ENCODE measurements at places on chromosomes 6 and 20. TPM values are rescaled to one million over a fixed set of nuclear protein-coding genes. Genes with fewer than 3 reads are reported as not detected.

GRCh38 chr6:44311304-44311703 is 1.8 kb downstream of the AARS2 start:
- H3K27ac ChIP-seq = no peak overlapping the region
- H3K27me3 ChIP-seq = no peaks in the 10 kb centered on the region
- peaks cover 17% of the 10 kb centered on the region for H3K4me1 ChIP-seq
- DNase-seq = no peak

GRCh38 chr20:16624106-16624505 is 50.9 kb upstream of the KIF16B start:
- no peaks in the 10 kb centered on the region for H3K27me3 ChIP-seq
- no peak overlapping the region for H3K4me3 ChIP-seq
- no peaks in the 10 kb centered on the region for H3K4me1 ChIP-seq
- no peak overlapping the region for H3K27ac ChIP-seq
- H3K36me3 ChIP-seq = no peaks in the 10 kb centered on the region

Gene TBC1D22B
- 6.4 TPM for total RNA-seq

Gene WFDC10B
- not detected for total RNA-seq

DNA sequence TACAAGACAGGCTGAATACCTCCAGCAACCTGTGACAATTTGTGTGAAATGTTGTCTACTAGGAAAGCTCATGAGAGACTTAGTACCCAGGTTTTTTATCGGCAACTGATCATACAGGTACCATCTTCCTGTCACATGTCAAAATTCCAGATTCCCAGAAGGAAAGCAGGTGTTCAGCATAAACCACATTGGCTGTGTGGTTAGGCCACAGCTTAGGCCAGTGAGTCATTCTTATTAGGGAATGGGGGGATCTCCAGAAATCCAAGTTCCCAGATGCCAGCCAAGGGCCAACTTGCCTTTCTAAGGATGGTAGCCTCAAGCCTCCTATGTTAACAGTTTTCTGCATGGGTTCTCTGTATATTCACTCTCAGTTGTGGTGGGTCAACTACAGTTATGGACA is 65.9 kb downstream of the FAM184A start:
- H3K27me3 ChIP-seq = no peaks in the 10 kb centered on the region
- H3K4me1 ChIP-seq = no peaks in the 10 kb centered on the region
- no peak overlapping the region for H3K27ac ChIP-seq
- H3K4me3 ChIP-seq = no peak overlapping the region

GRCh38 chr6:34005901-34006531 is 139.9 kb downstream of the GRM4 start:
- H3K27ac ChIP-seq = no peak overlapping the region
- no peaks in the 10 kb centered on the region for H3K36me3 ChIP-seq
- H3K4me1 ChIP-seq = no peaks in the 10 kb centered on the region
- H3K27me3 ChIP-seq = no peaks in the 10 kb centered on the region
- no peak overlapping the region for H3K4me3 ChIP-seq

- no peak overlapping the region for H3K27ac ChIP-seq
- DNase-seq = no peak
- H3K36me3 ChIP-seq = no peaks in the 10 kb centered on the region
- H3K4me3 ChIP-seq = no peak overlapping the region
- H3K27me3 ChIP-seq = no peaks in the 10 kb centered on the region
These were observed 8.5 kb downstream of the TFEB start for GRCh38 chr6:41726876-41727275.

- DNase-seq = peak; percentile 71
- peaks cover 54% of the 10 kb centered on the region for H3K4me1 ChIP-seq
- no peaks in the 10 kb centered on the region for H3K36me3 ChIP-seq
- no peaks in the 10 kb centered on the region for H3K27me3 ChIP-seq
These were observed 83.5 kb downstream of the ZMYND8 start for GRCh38 chr20:47272893-47273590.

- no peaks in the 10 kb centered on the region for H3K27me3 ChIP-seq
- H3K27ac ChIP-seq = no peak overlapping the region
- DNase-seq = no peak
- no peaks in the 10 kb centered on the region for H3K4me1 ChIP-seq
- no peaks in the 10 kb centered on the region for H3K36me3 ChIP-seq
- H3K4me3 ChIP-seq = no peak overlapping the region
These were observed 22.3 kb upstream of the ANKEF1 start for GRCh38 chr20:10012464-10012863.

Gene TCF15
- 0.36 TPM for total RNA-seq

DNA sequence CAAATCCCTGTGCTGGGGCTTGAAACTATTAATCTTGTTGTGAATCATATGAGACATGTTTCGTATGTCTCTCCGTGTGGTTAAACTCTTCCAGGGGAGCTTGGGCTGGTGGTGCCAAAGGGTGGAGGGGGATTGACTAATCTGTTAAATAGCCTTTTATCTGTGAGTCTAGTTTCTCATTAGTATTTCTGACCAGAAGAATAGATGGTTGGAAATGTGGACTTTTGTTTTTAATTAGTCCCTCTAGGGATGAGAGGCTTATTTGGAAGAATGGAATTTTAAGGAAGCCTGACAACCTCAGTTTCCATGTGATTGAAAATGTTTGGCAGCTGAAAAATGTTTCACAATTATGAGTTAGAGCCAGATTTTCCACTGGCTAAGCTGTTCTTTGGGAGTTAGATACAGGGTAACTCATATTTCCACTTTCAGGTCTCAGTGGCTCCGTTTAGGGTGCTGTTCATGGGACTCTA is 117.3 kb downstream of the BCKDHB start:
- H3K4me3 ChIP-seq = no peak overlapping the region
- H3K36me3 ChIP-seq = no peaks in the 10 kb centered on the region
- peaks cover 10% of the 10 kb centered on the region for H3K4me1 ChIP-seq
- no peaks in the 10 kb centered on the region for H3K27me3 ChIP-seq
- no peak overlapping the region for H3K27ac ChIP-seq
- DNase-seq = no peak

- no peak overlapping the region for H3K27ac ChIP-seq
- H3K36me3 ChIP-seq = no peaks in the 10 kb centered on the region
These were observed 64.8 kb downstream of the CARMIL1 start for GRCh38 chr6:25343984-25344383.

Gene RFX6
- not detected for total RNA-seq

GRCh38 chr6:34130862-34131261 is 15.0 kb downstream of the GRM4 start:
- no peak overlapping the region for H3K27ac ChIP-seq
- H3K36me3 ChIP-seq = no peaks in the 10 kb centered on the region
- peaks cover 9% of the 10 kb centered on the region for H3K27me3 ChIP-seq
- H3K4me3 ChIP-seq = no peak overlapping the region
- no peak for DNase-seq

Gene CYP24A1
- total RNA-seq = not detected

GRCh38 chr20:57369596-57369995 is 18.5 kb downstream of the RAE1 start:
- no peak overlapping the region for H3K4me3 ChIP-seq
- H3K27ac ChIP-seq = no peak overlapping the region
- no peak for DNase-seq
- H3K36me3 ChIP-seq = peaks cover 51% of the 10 kb centered on the region
- no peaks in the 10 kb centered on the region for H3K4me1 ChIP-seq
- H3K27me3 ChIP-seq = no peaks in the 10 kb centered on the region

DNA sequence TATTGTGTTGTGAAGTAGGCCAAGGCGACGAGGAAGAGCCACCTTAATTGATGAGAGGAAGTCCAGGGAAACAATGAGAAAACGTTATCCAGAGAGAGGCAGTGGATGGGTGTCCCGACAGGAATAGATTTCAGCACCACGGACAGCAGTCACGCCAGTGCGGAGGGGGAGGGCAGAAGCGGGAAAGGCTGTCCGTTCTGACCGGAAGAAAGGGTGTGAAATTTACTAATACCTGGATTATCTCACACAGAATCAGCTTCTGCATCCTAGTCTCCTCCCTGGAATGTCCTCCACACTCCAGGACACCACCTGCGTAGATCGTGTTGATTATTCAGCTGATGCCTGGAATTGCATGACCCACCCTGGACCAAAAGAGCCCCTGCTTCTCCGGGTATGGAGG is 7.4 kb upstream of the BPIFA3 start:
- no peaks in the 10 kb centered on the region for H3K36me3 ChIP-seq
- H3K4me3 ChIP-seq = no peak overlapping the region
- DNase-seq = no peak
- H3K27me3 ChIP-seq = no peaks in the 10 kb centered on the region
- no peaks in the 10 kb centered on the region for H3K4me1 ChIP-seq

- H3K4me1 ChIP-seq = no peaks in the 10 kb centered on the region
- peak overlapping the region; percentile 11 for H3K27ac ChIP-seq
- H3K27me3 ChIP-seq = no peaks in the 10 kb centered on the region
- no peak for DNase-seq
- no peak overlapping the region for H3K4me3 ChIP-seq
These were observed 61.5 kb downstream of the KCNS1 start for GRCh38 chr20:45039475-45039820.

Gene ERVFRD-1
- total RNA-seq = 0.36 TPM

Gene MSH5
- total RNA-seq = 6.4 TPM

- no peaks in the 10 kb centered on the region for H3K27me3 ChIP-seq
- H3K27ac ChIP-seq = no peak overlapping the region
- no peaks in the 10 kb centered on the region for H3K36me3 ChIP-seq
- no peak overlapping the region for H3K4me3 ChIP-seq
- H3K4me1 ChIP-seq = no peaks in the 10 kb centered on the region
These were observed 432.6 kb downstream of the MMUT start for GRCh38 chr6:49030251-49031020.

Gene OOEP
- not detected for total RNA-seq

DNA sequence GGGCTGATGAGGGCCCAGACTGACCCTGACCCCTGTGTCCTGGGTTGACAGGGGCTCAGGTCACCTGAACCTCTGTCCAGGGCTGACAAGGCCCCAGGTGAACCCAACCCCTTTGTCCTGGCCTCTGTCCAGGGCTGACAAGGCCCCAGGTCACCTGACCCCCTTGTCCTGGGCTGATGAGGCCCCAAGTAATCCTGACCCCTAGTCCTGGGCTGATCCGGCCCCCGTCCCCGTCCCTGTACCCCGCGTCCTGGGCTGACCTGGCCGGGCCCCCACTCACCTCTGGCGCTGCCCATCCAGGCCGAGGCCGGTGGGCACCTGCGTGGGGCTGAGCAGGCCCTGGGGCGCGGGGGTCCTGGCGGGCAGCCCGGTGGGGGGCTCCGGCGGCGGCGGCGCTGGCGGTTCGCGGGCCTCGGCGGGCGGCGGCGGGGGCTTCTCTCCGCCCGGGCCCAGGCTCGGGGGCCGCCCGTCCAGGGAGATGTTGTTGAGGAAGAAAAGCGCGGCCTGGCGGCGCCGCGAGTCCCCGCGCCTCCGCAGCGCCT is 379 bp downstream of the CABLES2 start:
- H3K27me3 ChIP-seq = no peaks in the 10 kb centered on the region
- H3K4me1 ChIP-seq = no peaks in the 10 kb centered on the region
- H3K27ac ChIP-seq = peak overlapping the region; percentile 38
- H3K4me3 ChIP-seq = peak overlapping the region; percentile 68

Gene INSM1
- not detected for total RNA-seq

DNA sequence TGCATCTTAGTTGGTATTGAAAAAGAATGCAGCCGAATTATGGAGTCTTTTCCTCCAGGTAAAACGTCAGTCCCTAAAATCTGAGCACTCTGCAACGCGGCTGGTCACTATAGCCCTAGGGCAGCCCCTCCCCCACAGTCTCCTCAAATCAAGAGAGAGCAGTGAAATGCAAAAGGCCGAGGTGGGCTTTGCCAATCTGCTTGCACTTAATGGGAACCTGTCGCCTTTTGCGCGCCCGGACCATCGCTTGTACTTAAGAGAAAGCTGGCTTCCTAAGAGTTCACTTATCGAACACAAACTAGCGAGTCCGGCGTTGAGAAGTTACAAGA is 447 bp downstream of the MCM3 start:
- no peaks in the 10 kb centered on the region for H3K27me3 ChIP-seq
- peaks cover 17% of the 10 kb centered on the region for H3K4me1 ChIP-seq
- peaks cover 36% of the 10 kb centered on the region for H3K36me3 ChIP-seq
- DNase-seq = peak; percentile 68

DNA sequence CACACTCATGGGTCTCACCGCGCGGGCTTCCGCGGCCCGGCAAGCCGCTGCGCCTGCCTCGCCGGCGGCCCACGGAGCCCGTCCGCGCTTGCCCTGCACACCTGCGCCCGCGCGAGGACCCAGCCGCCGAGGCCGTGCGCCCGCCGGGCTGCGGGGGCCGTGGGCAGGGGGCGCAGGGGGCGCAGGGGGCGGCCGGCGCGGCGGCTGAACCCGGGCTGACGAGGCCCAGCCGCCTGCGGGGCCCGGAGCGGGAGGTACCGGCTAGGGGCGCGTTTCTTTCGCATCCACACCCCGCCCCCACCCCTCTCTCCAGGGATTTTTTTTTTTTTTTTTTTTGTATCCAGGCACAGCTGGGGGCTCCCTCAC is 43.8 kb upstream of the OSTM1 start:
- peak overlapping the region; percentile 56 for H3K4me3 ChIP-seq
- no peak overlapping the region for H3K27ac ChIP-seq
- peaks cover 56% of the 10 kb centered on the region for H3K4me1 ChIP-seq
- no peak for DNase-seq
- H3K36me3 ChIP-seq = no peaks in the 10 kb centered on the region
- peaks cover 52% of the 10 kb centered on the region for H3K27me3 ChIP-seq

GRCh38 chr6:152004036-152004566 is 196.6 kb downstream of the ESR1 start:
- H3K4me3 ChIP-seq = no peak overlapping the region
- H3K36me3 ChIP-seq = no peaks in the 10 kb centered on the region
- no peaks in the 10 kb centered on the region for H3K27me3 ChIP-seq
- DNase-seq = no peak
- no peaks in the 10 kb centered on the region for H3K4me1 ChIP-seq
- H3K27ac ChIP-seq = no peak overlapping the region

GRCh38 chr6:111572216-111572706 is 33.4 kb downstream of the TRAF3IP2 start:
- H3K4me1 ChIP-seq = peaks cover 32% of the 10 kb centered on the region
- peak overlapping the region; percentile 71 for H3K27ac ChIP-seq
- H3K27me3 ChIP-seq = no peaks in the 10 kb centered on the region
- no peak overlapping the region for H3K4me3 ChIP-seq
- no peaks in the 10 kb centered on the region for H3K36me3 ChIP-seq
- DNase-seq = no peak

DNA sequence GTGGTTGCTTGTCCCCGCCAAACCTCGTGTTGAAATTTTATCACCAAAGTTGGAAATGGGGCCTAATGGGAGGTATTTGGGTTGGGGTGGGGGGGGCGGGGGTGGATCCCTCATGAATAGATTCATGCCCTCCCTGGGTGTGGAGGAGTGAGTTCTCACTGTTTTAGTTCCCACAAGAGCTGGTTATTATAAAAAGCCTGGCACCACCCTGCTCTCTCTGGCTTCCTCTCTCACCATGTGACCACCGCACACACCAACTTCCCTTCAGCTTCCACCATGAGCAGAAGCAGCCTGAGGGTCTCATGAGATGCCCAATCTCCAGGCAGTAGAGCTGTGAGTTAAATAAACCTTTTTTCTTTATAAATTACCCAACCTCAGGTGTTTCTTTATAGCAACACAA is 111.3 kb downstream of the PRDM1 start:
- no peak for DNase-seq
- H3K36me3 ChIP-seq = no peaks in the 10 kb centered on the region
- no peak overlapping the region for H3K27ac ChIP-seq
- peaks cover 3% of the 10 kb centered on the region for H3K4me1 ChIP-seq
- H3K27me3 ChIP-seq = no peaks in the 10 kb centered on the region
